ENCODE measurements at places on chromosomes 2 and 18. TPM values are rescaled to one million over a fixed set of nuclear protein-coding genes. Genes with fewer than 3 reads are reported as not detected.

Gene RESP18
- not detected for polyA plus RNA-seq

Gene PER2
- polyA plus RNA-seq = 4.1 TPM

- DNase-seq = no peak
Observed at GRCh38 chr18:48675912-48676311, 137.1 kb downstream of the CTIF start.

DNA sequence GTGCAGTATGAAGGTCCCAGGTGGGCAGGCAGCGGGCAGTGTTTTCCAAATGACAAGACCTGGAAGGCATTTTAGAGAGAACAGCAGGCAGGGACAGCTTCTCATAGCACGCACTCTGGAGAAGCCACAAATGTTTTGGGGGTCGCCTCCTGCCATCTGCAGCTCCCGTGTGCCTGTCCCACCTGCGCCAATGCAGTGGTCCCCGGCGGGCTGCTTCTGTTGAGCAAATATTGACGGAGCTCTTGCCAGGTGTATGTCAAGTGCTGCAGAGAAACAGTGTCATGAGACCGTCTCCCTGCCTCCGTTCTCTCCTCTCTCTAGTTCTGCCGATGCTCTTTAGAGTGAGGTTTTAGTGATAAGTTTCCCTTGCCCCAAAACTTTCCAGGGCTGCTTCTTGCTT is 174.8 kb downstream of the LDLRAD4 start:
- DNase-seq = no peak

- DNase-seq = no peak
Observed at GRCh38 chr2:105617631-105618350, 126.9 kb upstream of the NCK2 start.

- peak; percentile 65 for DNase-seq
Observed at GRCh38 chr2:157838442-157839161, 37.5 kb downstream of the ACVR1 start.

DNA sequence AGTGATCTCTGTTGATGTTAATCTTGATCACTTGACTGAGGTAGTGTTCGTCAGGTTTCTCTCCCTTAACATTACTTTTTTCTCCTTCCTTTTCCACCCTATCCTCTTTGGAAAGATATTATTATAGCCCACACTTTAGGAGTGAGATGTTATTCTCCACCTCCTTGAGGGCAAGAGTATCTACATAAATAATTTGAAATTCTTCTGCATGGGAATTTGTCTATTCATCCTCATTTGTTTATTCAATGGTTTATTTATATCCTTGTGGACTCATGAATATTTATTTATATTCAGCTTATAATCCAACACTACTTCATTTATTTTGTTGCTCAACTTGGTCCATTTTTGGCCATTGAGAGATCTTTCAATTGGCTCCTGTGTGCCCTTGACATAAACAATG is 750.4 kb downstream of the EPHA4 start:
- no peak for DNase-seq

DNA sequence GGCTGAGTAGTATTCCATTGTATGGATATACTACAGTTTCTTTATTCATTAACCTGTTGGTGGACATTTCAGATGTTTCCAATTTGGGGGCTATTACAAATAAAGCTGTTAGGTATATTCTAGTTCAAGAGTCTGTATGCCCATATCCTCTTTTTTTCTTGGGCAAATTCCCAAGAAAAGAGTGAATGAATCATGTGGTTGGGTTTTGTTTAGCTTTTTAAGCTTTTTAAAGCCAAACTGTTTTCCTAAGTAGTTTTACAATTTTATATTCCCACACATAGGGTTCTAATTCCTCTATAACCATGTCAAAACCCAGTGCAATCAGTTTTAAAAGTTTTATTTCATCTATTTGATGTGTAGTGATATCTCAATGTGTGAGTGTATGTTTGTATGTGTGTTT is 44.9 kb upstream of the BAZ2B start:
- DNase-seq = no peak

DNA sequence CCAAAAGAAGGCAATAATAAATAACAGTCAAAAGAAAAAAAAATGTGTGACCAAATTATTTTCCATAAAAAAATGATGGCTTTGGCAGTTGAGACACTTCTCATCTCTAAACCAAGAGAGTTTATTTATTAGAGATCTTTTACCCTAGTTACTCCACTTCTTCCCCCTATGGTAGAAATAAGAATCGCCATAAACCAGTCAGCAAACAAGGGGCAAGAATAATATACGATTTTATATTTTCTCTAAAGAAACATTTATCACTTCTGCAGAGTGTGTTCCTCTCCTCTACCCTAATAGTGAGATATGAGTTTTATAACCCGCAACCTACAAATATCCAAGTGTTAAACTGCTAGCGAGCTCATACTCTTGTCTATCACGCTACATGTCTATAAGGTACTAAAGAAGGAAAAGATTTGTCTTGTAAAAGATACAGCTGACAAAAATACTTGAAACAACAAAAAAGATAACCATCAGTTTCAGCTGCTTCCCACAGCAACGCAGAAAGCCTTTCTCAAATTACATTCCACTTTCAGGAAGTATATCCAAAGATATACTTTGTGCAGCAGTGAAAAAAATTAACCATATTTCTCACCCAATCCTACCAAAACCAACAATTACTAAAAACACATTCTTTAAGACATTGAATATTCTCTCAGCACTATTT is 2.3 kb downstream of the RNF103 start:
- DNase-seq = no peak

- DNase-seq = no peak
Observed at GRCh38 chr2:242052421-242052820, 182.9 kb downstream of the RTP5 start.

DNA sequence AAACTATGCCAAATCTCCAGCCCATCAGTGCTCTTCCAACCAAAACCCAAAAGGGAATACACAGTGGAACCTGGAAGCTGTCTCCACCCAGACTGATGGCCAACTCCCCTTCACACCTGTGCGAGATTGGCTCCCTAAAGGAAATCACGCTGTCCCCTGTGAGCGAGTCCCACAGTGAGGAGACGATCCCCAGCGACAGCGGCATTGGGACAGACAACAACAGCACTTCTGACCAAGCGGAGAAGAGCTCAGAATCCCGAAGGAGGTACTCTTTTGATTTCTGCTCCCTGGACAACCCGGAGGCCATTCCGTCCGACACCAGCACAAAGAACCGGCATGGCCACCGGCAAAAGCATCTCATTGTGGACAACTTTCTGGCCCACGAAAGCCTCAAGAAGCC is 271.1 kb downstream of the SETBP1 start:
- DNase-seq = no peak

DNA sequence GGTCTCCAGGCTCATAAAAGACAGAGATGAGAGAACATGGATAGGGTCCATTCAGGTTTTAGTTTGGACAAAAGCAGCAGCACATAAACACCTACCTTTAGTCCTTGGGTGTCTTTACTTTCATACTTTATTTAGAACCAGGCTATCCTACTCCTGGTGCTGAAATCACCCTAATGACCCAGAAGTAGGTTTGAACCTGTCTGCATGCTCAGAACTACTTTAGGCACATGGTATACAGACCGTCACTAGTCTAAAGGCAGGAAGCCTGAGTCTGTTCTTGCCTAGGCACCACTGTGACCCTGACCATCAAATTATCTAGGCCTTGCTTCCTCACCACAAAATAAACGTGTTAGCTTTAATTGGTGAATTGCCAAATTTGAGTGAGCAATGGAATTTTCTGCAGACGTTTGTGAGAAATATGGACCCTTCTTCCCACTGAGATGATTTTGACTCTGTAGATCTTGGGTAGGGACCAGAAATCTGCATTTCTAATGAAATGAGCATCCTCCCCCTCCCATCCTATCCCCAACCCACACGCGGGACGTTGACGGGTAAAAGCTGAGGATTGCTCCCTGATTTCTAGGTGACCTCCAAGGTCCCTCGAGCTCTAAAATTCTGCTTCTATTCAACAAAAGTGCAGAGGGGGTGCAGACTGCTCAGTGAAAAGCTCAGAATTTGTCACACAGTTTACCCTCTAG is 75.1 kb downstream of the PLEKHM3 start:
- no peak for DNase-seq

DNA sequence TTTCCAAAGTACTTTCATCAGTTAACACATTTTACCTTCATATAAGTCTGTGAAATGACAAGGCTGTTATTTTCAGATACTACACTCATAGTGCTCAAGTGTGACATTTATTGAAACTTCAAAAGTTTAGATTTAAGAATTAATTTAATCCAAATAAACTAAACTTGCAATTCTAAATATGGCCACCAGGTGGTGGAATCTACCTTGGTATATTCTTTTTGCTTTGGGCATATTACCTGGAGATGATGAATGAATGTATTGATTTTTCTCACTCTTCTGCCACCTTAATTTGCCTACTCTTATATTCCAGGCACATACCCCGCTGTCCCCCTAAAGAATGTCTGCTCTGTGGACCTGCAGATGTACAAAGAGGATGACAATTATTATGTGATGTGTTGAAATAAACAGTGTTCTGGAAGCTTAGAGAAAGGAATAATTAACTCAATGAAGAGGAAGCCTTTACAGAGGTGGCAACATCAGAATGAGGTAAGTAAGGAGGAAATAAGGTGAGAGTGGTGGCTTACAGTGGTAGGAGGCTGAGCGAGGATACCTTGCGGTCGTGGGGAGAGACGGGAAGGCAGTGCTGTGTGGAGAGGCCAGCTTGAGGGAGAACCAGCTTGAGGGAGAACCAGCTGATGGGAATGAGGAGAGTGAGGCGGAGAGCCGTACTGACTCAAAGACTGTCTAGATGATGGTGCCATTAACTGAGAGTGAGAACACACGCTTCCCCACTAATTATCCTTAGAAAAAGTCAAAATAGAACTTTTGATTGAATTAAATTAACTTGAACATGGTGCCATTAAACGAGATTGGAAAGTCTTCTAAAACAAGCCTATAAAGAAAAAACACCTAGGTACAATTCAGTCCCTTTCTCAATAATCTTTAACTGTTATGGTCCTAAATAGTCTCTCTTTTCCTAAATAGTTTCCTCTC is 179.5 kb downstream of the CELF4 start:
- no peak for DNase-seq

DNA sequence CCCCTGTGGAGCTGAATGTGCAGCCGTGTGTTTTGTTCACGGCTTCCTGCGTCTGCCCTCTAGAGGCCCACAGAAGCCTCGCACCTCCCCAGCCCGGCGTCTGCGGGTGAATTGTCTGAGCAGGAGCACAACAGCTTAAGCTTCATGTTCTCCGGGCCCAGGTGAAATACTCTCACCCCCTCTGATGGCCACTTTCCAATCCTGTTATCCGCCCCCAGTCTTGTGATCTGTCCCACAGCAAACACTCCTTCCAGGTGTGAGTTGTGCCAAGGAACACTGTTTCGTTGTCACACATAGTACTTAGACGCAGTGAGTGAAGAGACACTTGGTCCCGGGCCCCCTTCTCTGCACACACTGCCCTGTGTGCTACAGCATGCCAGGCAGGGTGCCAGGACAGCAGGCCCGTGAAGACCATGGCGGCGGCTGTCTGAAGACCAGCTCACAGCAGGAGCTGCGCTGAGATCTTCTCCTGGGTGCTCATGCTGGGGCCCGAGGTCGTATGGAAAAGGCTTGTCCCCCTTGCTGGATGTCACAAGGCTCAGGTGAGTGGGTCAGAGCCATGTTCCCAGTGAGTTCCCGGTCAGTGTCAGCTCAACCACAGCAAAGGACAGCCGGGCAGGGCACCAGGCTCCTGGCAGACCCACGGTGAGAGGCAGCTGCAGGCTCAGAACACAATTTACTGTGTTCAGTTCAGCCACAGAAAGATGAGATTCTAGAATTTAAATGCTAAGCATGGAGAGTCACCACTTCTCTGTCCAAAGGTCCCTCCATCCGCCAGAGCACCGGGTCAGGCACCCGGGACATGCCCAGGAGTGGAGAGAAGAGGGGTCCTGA is 6.8 kb upstream of the PXDN start:
- no peak for DNase-seq

DNA sequence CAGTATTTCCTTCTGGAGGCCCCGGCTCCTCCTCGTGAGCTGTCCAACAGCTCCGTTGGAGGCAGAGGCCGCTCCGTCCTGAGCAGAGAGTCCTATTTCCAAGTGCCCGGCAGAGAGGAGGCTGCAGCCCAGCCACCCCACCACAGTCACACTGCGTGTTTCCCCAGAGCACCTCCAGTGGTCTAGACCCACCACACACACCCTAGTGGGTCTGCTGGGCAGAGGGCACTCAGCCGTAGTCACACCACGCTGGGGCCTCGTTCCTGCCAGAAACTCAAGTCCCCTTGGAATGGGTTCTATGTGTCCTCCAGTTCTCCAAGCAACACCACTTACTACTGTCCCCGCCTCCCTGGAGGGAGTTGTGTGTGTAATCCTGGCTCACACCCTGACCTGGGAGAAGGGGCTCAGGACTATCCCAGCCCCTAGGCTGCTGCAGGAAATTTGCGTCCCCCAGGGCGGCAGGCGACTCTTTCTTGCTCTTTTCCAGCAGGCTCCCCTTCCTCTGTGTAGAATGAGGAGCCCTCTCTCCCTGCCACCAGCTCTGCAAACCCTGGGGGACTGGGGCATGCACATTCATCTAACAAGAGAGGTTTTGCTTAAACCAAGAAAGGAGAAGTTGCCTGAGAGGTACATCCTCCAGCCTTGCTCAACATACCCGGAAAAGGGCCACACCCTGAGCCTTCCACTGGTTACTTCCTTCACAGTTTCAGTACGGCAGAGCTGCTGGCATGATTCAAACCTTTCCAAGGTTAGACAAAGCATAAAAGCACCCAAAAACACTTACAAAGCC is 114.1 kb downstream of the NDUFA10 start:
- no peak for DNase-seq

Data from forelimb muscle (tissue), 1 donor.